Chondrocyte (in vitro differentiated cells): ENCODE measurements at places on chromosomes 1 and 21.

- DNase-seq, result no peak
Observed at GRCh38 chr1:100950781-100951180, 54.9 kb downstream of the SLC30A7 start.

- no peak for DNase-seq
Observed at GRCh38 chr21:26153758-26154157, 16.8 kb downstream of the APP start.

- no peak for DNase-seq
Observed at GRCh38 chr1:234408757-234409156, 35.5 kb downstream of the COA6 start.

DNA sequence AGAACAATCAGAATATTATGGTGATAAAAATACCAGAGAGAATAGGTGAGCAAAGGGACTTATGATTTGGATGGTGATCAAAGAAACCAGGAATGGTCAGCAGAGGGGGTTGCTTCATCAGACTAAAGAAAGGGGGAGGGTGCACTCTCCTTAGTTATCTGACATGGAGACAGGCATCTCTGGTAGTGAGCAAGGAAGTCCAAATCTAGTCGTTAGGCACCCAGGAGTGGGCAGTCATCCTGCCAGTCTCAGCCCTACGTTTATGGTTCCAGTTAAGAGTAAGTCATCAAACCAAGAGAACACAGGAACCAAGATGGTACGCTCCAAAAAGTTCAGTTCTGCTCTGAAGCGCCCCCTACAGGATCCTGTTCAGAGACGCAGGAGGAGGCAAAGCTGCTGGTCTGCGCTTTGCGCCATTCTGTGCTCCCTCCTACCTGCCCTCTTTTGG, 28.6 kb downstream of the EBNA1BP2 start:
- DNase-seq, result no peak

GRCh38 chr1:94269921-94270320, 32.5 kb upstream of the ARHGAP29 start:
- no peak for DNase-seq

DNA sequence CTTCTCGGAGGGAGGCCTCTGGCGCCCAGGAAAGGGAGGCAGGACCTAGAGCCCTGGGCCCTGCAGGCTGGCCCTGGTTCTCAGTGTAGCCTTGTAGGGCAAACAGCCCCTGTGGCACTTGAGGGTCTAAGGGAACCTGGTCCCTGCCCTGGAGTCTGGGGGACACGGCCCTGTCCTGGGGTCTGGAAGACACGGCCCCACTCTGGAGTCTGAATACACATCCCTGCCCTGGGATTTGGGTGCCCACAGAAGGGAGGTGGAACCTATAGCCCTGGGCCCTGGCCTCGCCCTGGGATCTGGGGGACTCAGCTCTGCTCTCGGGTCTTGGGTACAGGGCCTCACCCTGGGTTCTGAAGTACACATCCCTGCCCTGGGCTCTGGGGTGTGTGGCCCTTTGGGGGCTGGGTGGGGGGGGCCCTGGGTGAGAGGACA, 97.9 kb downstream of the OBSCN start:
- no peak for DNase-seq

DNA sequence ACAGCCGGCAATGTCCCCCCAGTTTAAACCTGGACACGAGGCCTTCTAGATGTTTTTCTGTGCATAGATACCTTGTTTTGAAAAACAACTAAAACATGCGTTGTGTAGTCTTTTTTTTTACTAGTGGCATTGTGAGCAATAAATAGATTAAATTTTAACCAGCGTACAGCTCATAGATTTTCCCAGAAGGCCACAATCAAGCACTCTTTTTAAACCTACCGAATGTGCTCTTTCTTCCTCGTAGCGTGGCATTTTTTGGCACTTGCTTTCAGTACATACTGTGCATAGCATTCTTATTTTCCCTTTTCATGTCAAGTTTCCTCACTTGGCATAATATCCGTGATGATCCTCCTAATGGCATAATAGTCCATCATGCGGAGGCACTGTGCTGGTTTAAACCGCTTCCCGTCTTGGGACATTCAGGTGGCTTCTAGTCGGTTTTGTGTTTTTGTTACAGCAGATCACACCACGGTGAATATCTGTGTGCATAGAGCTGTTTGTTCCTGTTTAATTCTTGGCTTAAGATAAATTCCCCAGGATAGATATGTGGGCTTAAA, 95.3 kb downstream of the PDE9A start:
- no peak for DNase-seq

DNA sequence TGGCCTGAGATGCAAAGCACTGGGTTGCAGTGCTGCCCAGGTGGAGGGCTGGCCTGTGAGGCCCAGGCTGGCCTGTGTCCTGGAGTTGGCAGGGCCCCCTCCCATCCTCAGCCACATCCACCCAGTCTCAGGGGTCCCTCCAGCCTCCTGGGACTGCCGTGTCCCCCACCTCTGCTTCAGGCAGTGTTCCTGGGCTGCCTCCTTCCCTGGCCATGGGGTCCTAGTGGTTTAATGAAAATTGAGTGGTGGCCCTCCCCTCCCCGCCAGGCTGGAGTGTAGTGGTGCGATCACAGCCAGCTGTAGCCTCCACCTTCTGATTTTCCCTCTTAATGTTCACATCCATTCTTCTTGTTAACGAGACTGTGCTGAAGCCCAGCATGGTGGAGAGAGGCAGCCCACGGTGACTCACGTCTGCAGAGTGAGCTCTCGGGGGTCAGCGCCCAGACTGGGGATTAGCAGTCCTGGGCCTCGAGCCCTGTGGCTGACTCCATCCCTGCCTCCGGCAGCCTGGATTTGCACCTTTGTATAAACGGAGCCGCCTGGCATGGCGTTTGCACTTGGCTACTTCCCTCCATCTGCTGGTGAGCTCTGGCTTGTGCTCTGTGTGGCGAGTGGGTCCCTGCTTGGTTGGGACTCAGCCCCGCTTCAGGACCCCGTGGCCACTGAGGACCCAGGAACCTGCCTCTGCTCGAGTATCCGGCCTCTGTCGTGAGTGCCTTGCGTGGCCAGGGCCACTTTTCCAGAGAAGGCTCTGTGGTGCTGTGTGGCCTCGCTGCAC, 6.9 kb downstream of the MIB2 start:
- no peak for DNase-seq

DNA sequence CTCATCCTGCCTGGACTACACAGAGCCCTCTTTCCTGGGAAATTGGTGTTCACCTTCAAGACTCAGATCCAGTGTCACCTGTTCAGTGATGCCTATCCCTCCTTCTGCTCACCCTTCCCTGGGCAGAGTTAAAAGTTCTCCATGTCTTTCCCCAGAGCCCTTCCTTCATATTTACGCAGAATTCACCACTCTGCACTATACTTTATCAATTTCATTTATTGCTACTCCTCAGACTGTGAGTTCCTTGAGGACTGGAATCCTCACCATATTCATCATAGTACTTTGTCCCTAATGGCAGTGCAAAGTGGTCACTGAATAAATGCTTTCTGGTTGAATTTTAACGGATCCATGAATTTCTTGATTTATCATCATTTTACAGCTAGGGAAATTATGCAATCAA, 300.0 kb downstream of the CHRM3 start:
- no peak for DNase-seq

GRCh38 chr1:153506831-153507413, 28.9 kb downstream of the S100A6 start:
- DNase-seq, result no peak

GRCh38 chr1:33045246-33045645, 8.6 kb upstream of the AK2 start:
- no peak for DNase-seq

DNA sequence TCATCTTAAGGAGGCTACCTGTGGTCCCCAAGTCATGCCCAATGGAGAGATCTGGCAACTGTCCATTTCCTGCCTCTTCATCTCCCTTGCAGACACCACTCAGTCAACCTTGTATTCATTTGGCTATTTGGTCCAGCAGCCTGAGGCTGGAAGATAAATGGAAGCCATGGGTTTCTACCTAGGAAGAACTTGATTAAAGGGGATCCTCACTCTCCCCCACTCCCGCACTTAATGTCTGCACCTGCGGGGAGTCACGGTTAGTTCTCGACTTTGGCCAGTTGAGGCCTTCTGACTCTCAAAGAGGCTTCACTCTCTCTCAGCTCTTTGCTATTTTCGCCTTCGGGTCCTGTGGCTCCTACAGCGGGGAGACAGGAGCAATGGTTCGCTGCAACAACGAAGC, 8.4 kb upstream of the ATXN7L2 start:
- no peak for DNase-seq

DNA sequence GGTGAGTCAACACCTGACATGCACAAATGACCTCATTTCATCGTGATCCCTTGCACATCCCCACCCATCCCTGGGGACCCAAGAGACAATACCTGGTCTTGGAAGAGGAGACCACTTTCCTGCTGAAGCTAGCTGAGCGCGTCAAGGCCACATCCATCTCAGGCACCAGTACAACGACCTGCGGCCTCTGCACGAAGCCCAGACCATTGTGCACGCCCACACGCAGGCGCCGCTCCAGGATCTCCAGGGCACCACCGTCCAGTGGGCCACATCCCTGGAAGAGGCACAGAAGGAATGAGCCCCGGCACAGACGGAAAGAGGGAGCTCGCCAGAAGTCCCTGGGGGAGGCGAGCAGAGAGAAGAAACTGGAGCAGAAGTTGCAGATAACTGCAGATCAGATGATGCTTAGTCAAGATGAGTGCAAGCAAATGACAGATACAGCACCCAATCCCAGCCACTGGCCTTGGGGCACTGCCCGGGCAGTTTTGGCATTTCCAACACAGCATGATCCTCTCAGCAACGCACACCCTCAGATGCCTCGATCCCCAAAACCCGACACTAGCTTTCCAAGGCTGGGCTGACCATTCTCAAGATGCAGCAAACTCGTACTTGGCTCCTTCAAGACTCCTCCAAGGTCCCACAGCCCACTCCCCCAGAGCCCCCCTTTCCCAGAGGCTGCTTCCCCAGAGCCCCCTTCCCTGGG, 44.1 kb downstream of the NPHP4 start:
- DNase-seq, result no peak

DNA sequence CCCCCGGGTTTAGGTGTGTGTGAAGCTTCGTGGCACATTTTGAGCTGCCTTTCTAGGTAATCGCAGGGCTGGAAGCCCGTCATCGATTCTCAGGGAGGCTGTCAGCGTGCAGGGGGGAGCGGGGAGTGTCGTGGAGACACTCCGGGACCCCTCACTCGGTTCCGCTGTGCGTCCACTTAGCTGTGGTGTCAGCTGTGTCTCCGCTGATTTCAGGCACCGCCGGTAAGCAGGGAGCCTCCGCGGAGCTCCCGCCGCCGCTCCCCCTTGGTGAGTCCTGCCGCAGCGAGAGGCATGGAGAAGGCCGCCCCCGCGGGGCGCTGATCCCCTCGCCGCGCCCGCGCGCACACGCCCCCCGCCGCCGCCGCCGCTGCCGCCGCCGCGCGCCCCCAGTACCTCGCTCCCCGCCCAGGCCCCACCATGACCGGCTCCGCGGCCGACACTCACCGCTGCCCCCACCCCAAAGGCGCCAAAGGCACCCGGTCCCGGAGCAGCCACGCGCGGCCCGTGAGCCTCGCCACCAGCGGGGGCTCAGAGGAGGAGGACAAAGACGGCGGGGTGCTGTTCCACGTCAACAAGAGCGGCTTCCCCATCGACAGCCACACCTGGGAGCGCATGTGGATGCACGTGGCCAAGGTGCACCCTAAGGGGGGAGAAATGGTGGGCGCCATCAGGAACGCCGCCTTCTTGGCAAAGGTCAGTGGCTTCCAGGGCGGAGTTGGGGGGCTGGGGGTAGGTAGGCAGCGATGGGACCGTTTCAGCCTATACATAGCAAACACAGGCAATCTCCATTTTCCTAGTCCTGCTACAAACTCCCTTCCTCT, 995 bp downstream of the VASH2 start:
- DNase-seq, result no peak

GRCh38 chr1:77416692-77417450, 135.1 kb downstream of the AK5 start:
- no peak for DNase-seq

GRCh38 chr1:24984800-24985522, 54.9 kb upstream of the RUNX3 start:
- DNase-seq, result peak; percentile 54

DNA sequence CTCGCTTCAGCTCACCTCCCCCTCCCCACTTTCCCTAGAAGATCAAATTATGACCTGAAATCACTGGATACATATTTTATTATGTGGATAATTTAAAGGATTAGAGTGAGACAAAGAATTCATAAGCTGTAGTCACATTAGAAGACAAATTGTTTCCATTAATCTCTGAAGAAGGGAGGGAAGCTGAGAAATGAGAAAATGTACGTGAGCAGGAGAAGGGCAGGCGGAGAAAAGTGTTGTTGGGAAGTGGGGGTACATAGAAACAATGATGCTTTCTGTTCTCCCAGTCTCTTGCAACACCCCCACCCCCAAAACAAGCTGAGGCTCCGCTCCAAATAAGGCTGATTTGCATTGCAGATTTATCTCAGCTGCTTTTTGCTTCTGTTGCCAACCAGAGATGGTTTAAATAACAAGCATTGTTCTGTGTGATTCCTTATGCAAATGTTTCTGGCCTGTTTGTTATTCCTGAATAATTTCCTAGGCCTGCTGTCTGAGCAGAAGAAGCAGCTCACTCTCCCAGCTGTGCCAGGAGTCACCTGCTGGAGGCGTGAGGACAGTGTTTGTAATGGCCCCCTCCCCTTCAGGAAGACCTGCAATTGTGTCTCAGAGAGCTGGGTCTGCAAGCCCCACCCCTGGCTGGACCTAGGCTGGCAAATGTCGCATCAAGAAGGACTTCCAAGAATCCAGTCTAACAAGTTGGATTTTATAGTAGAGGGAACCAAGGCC, 121.8 kb upstream of the TNR start:
- no peak for DNase-seq

GRCh38 chr1:112298558-112298957, 97.5 kb upstream of the CTTNBP2NL start:
- DNase-seq, result no peak

DNA sequence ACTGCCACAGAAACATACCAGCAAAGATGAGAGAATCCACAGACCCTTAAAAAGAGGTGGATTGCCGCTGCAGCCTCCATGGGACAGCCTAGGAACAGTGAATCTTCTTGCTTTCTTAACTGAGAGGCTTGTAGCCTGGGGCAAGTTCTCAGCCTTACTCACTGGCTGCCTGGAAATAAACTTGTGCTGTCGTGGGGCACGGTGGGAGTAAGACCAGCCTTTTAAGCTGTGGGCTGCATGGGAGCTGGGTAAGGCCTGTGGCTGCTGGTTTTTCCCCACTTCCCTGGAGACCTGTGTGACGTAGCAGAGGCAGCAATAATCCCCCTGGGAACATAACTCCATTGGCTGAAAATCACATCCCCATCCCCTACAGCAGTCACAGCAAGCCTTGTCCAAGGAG, 30.8 kb downstream of the CD2 start:
- DNase-seq, result no peak

DNA sequence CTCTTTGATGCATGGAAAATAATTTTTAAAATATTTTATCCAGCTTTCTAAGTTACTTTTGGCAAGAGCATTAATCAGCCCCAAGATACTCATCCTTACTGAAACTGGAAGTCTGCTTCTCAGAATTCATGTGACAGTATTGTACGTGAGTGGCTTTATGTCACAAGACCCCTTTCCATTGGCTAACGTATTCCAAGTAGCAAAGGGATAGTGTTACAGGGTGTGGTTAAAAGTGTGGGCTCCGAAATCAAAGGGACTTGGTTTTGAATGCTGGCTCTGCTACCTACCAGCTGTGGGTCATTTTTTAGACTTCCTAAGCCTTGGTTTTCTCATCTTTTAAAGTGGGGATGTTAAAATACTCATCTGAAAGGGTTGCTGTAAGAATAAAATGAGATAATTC, 91.7 kb downstream of the RHOU start:
- DNase-seq, result no peak
